Stimulated activated CD8-positive, alpha-beta memory T cell treated with anti-CD3 and anti-CD28 coated beads, Interleukin-15, amount 100 ng/mL, for 1 hour (primary cell): ENCODE measurements at places on chromosomes 5 and 9.

DNA sequence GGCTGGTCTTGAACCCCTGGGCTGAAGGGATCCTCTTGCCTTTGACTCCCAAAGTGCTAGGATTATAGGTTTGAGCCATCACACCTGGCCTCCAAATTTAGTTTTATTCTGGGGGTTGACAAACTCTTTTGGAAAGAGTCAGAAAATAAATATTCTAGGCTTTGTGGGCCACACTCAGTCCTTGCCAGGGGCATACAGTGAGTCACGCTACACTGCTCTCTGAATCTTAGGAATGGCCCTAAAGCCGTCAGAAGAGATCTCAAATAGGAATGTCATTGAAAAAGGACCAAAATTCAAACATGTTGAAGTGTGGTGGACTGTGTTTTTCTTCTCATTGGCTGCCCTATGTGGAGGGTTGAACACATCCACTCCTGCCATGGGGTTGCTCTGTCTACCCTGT is 127.7 kb upstream of the BASP1 start:
- no peak for DNase-seq

GRCh38 chr9:136857166-136857565 is 5.0 kb downstream of the MAMDC4 start:
- DNase-seq: no peak

- DNase-seq: no peak
Measured at GRCh38 chr5:178514851-178515418, 75.3 kb downstream of the COL23A1 start.

DNA sequence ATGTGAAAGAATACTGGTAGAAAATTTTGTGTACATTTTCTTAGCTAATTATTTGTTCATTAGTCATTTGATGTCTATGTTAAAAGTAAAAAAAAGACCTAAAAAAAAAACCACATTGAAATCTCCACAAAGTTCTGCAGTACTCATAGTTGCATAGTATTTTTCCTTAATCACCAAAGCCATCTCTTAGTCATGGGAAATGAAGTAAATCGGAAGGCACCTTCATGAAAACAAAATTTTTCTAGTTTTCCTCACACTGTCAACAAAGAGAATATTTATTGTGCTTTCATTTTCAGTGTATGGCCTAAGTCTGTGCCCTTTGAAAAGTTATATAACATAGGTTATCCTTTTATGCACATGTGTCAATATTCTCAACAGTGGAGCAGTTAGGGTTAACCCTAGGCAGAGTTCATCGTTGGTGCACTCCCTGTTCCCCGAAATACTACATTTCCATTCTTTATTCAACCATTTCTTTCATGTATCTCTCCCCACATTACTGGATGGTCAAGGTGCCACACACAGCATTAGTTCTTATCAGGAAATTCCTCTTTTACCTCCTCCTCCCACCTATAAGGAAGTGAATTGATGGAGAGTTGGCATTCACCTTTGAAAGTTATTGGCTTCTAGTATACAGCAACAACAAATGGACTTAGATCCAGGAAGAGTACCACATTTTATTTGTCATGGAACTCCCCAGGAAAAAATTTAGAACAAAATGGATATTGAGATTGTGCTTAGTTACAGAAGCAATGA is 93.1 kb downstream of the NUDT12 start:
- no peak for DNase-seq

GRCh38 chr5:135944967-135945560 is 9.7 kb downstream of the LECT2 start:
- no peak for DNase-seq

DNA sequence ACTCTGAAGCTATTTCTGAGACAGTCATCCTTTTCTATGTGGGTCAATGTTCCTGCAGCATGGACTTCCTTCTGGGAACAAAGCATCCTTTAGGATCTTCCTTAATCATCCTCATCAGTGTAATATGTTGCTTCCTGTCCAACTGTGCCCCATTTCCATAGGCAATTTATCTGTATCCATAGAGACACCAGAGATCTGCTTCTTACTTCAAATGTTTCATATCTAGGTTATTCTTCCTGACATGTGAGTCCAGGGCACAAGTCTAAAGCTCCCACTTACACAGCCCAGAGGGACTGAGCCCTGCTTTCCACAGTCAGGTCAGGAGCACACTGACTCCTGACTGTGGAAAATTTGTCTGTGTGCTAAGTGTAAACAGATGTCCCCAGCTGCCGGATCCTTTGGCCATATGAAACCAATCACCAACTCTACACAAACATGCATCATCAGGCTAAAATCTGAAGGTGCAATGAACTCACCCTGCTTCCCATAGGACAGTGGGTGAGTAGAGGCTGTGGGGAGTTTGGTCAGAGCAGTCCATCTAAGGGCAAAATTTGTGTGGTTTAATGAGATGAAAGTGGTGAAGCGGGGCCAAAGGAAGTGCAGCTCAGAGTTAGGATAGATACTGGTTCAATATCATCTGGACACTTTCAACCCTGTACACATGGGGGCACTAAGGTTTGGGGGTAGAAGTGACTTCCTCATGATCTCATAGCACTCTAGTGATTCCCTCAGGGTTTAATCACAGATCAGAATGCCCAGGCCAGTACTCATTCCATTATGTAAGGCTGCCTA is 85.2 kb upstream of the TNC start:
- DNase-seq: no peak

DNA sequence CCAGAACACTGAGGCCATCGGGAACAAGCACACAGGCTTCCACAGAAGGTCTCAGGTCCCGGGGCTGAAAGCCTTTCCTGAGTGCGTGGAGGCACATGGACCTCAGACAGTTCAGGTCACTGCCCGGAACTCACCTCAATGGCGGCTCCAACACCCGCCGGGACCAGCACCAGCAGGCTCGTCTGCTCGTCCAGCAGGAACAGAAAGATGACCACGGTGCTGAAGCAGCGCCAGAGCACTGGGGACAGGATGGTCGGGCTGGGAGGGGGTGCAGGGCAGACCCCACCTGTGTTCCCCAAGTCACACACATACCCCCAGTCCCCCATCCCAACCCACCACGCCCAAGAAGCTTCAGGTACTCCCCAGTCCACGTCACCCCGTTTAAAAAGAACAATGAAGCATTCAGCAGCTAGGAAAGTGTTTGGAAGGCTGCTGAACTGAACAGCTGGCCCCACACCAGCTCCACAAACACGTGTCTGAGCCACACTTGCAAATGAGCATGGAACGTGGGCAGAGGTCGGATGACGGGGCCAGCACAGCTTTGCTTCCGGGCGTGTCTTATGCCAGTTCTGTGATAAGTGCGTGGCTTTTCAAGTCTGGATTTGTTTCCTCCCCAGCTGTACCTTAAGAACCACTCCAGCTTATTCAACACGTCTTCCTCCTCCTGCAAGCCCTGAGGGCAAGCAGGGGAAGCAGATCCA is 14.6 kb downstream of the CLPTM1L start:
- no peak for DNase-seq

- DNase-seq: no peak
Measured at GRCh38 chr5:66351813-66352212, 207.7 kb downstream of the SREK1 start.

GRCh38 chr5:84381502-84382362 is 2.9 kb downstream of the EDIL3 start:
- no peak for DNase-seq

- DNase-seq: no peak
Measured at GRCh38 chr5:7585807-7586206, 189.9 kb downstream of the ADCY2 start.

GRCh38 chr9:626596-626995 is 214.9 kb upstream of the DMRT1 start:
- no peak for DNase-seq

DNA sequence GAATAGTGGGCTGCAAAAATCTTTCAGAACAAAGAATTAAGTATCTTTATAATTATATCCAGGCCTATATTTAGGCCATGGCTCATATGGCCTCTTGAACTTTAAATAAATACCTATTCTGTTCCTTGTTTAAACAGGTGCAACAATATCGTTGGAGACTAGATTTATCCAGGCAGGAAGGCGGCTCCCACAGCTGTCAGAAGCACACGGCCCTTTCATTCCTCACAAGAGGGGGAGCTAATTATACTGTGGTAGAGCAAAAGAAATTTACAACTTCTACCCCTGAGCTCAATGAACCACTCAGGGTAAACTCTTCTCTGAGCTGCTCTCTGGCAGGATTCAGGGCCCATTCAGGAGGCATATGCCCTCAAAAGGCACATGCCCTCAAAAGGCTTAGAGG is 31.3 kb downstream of the TMEM174 start:
- DNase-seq: no peak

DNA sequence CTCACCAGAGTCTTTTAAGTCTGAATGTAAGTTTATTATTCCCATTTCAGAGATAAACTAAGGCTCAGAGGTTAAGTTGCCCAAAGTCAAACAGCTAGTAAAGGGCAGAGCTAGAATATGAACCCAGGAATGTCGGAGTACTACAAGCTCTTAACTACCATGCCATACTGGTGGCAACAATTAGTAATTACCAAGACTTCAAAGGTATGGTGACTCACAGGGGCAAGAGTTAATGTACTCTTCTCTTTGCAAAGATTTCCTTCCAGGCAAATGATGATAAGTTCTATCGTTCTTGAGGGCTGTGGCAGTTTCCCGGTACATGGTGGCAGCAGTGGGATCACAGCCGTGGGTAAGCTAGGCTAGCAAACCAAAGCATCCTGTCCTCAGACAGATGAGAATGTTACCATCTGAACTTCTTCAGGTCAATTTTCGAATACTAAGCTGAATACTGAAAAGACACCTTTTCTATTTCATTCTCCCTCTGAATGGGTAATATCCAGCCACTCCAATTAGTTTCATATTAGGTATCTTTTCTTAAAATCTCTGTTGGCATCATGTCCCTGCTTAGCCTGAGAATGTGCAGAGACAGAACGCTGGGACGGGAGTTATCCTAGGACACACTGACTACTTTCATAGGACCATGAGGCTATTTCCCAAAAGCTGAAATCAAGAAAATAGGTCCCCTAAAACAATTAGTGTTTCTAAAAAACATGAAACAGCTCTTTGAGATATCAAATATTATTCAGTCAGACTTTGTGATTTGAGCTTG is 117.0 kb upstream of the NR5A1 start:
- no peak for DNase-seq

DNA sequence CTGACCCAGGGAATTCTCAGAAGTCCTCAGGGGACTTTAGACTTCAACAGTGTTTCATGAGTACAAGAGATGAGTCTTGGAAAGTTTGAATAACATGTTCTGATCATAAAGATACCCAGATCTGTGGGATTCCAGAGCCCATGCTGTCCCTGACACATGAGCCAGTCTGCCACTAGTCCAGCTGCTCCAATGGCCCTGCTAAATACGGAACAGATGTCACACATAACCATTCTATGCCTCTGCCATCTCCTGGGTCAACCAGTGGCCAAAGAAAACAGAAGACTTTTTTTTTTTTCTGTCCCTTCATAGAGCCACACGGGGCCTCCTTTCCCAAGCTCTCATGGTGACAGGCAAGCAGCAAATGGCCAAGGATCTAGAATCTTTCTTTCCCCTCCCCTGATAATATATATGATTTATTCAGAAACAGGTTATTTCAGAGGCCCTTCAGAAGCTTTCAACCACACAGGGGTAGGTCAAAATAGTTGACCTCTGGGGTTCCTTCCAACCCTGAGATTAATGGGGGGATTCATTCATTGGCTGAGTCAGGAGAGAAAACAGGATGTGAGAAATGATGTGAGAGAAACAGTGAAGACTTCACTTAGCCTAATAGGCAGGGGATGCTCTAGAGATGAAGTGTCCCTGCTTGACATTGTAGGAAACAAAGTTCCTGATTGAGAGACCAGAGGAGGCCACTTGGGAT is 367.7 kb downstream of the CDK5RAP2 start:
- DNase-seq: no peak

DNA sequence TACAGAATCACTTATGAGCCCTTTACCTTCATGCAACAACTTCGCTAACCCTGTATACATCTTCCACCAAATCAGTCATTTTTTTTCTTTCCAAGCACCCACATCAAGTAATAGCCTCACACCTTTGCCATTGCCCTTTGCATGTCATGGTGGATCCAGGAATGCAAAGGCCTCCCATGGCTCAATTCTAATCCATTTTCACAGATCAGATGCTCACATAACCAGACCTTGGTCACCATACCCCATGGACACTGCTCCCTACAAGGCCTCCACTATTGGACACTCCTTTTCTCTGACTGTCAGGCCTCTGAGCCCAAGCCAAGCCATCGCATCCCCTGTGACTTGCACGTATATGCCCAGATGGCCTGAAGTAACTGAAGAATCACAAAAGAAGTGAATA is 179.5 kb downstream of the RASEF start:
- no peak for DNase-seq

DNA sequence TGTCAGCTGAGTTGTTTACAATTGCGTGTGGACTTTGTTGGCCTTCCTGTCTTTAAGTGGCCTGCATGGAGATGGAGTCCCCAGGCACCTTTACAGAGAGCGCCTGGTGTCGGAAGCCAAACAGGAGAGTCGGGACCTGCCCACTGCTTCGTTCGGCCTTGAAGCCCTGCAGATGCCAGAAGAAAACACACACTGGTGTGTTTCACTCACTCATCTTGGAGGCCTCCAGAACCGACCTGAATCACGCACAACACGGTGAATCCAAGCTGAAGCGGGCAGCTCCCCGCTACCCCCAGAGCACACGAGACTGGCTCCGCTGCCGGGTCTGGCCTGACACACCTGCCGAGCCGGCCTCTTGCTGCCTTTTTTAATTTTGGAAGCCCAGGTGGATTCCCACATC is 419.4 kb upstream of the IRX4 start:
- DNase-seq: no peak

GRCh38 chr5:150410524-150411244 is 2.0 kb downstream of the CD74 start:
- DNase-seq: no peak

- DNase-seq: no peak
Measured at GRCh38 chr9:15086156-15086763, 176.0 kb upstream of the FREM1 start.

DNA sequence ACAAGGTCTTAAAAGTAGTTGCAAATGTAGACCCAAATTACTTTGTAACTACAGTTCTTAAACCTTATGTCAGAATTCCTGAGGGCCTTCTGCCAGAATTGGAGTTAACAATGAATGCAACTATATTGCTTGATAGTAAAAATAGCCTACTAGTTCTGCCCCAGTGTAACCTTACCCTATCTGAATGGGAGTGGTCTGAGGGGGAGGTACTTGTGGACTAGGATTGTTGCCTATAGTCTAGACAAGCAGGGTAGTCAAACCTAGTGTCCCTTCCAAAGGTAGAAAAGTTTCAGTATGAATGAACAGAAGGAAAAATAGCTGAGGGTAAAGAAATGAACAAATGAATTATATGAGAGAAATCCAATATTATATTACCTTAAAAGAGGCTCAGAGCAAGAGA is 242.2 kb downstream of the PJA2 start:
- no peak for DNase-seq

GRCh38 chr5:3131161-3131560 is 379.7 kb upstream of the IRX2 start:
- DNase-seq: no peak
